ENCODE measurements at places on chromosomes 2 and 18.

DNA sequence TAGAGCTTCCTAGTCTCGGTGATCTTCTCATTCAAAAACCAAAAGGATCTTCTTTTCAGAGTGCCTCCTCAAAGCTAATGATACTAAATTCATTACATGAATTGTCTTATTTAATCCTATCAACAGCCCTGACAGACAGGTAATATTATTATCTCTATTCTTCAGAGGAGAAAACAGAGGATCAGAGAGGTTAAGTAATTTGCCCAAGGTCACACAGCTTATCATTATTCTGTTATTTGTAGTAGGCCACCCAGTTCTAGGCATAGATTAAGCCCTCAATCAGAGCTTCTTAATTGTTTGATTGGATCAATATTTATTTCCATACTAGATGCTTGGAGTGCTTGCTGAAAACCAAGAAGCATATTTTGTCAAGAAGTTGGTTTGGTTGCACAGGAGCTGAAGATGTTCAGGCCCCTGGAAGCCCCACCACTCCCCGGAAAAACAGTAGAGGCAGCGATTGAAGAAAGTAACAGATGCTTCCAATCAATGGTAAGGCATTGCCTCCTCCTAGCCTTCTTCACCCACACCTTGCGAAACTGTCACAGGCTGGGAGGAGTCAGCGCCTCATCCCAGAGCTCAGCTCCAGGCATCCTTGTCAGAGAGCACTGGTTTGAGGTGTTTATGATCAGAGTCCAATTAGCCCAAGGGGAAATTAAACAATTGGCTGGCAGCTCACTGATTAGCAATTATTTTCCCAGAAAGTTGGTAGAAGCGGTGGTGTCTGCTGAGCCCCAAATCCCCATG lies 487.2 kb downstream of the BCL11A start:
- DNase-seq, result no peak

GRCh38 chr2:41735006-41735405 lies 312.8 kb upstream of the PKDCC start:
- DNase-seq, result no peak

DNA sequence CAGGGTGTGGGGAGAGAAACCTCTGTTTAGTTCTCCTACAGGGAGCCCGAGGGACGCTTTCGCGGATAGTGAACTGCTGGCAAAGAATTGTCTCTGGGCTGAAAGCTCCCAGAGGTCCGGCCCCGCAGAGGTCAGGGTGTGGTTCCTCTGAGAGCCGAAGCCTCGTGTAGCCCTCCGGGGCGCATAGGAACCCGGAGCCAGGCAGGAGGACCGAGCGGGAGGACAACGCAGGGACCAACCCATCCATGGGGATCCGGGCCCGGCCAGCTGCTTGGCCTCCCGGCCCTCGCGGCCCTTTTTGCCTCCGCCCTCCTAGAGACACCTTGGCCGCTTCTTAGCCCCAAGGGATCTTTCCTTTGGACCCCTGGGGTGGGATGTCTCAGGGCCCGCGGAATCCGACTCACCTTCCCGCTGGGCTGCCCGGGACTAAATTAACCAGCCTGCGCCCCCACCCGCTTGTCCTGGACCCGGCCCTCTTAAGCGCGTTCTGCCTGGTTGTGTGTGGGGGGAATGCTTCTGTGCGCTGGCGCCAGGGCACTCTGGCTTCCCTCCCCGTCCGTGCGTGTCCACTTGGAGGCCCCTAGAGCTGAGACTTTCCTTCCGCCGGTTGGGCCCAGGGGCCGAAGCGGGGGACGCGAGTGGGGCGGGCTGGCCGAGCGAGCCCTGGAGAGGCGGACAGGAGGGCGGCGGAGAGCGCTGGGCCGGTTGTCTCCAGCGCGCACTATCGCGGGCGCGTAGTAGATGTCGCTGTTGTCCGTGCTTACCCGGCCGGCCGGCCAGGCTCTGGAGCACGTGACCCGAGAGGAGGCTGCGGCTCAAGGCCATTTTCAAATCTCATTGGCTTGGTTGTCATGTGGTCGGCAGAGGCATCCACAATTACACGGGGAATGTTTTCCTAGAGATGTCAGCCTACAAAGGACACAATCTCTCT lies at the start of gene HOXD10:
Gene HOXD10, plus strand, starts transcription at position 896 of the 931 bp plus-strand sequence. CDS start 56 bp downstream, outside the sequence.
- DNase-seq, result no peak

- no peak for DNase-seq
Observed at GRCh38 chr2:219179601-219180465, 1.8 kb downstream of the RETREG2 start.

- DNase-seq, result no peak
Observed at GRCh38 chr2:230552181-230552580, 136.2 kb downstream of the SP100 start.

- no peak for DNase-seq
Observed at GRCh38 chr2:74420006-74420405, 1.4 kb downstream of the C2orf81 start.

- no peak for DNase-seq
Observed at GRCh38 chr2:217166241-217166850, 306.5 kb upstream of the TNP1 start.

DNA sequence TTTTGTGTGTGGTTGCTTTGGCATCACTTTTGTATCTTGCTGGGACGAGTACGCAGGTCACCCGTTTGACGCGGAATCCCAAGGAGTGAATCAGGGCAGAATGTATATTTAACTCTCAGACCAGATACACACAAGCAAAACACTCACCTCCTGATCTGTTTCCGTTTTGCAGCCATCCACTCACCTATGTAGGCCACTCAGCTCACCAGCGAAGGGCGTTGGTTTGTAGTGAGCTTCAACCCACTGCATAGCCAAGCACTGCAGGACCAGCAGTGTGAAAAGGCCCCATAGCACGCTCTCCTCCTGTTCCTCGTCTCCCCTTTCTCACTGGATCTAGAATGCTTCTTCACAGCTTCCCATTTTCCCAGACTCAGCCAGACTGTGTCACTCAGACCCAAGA lies 58.3 kb downstream of the ZNF532 start:
- DNase-seq, result no peak

GRCh38 chr2:68050353-68050752 lies 12.5 kb downstream of the C1D start:
- DNase-seq, result no peak

DNA sequence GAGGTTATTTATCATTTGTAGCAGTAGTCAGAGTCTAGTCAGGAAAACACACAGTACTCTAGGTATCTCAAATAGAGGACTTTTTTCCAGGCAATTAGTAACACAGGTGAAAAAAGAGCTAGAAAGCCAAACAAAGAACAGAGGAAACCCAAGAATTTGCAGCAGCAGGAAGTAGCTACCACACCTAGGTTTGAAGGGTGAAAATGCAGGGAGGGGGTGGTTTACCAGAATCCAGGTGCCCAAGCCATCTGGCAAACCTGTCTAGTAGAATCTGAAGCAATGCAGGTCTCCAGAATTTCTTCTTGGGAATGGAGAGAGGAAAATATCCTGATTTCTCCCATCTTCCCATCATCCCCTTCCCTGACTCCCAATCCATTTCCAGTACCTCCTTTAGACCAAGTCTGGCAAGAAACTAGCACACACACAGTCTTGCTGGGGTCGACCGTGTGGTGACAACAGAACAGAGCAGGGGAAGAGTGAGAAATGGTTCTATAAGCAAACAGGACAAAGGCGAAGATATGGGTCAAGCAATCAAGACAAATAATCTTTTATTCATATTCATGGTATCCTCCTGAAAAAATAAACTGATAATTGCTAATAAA lies 231.9 kb upstream of the MMADHC start:
- no peak for DNase-seq

GRCh38 chr2:143132355-143132754 lies 3.1 kb downstream of the ARHGAP15 start:
- DNase-seq, result no peak

DNA sequence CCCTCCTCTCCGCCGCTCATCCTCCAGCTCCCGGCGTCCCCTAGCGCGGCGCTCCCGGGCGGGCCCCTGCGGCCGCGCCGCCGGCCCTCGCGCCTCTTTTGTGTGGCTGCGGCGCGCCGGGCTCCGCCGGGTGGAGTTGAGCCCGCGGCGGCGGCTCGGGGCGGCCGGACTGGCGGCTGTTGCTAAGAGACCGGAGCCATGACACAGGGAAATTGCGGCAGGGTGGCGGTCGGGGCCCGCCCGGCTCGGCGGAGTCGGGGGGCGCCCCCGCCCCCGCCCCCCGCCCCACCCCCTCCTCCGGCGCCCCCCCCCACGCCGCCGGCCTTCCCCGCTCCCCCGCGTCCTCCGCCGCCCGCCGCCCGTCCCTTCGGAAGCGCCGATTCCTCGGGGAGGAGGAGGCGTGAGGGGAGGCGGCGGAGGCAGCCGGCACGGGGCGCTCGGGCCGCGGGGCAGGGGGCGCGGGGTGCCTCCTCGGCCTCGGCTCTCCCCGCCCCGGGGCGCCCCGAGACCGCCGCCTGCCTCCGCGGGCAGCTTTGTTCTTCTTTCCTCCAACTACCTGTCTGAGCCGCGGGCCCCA lies at the start of gene TMEM200C:
Gene TMEM200C, minus strand, starts transcription at position 224 of the 577 bp plus-strand sequence. CDS start 3,459 bp downstream, outside the sequence.
- DNase-seq, result no peak

DNA sequence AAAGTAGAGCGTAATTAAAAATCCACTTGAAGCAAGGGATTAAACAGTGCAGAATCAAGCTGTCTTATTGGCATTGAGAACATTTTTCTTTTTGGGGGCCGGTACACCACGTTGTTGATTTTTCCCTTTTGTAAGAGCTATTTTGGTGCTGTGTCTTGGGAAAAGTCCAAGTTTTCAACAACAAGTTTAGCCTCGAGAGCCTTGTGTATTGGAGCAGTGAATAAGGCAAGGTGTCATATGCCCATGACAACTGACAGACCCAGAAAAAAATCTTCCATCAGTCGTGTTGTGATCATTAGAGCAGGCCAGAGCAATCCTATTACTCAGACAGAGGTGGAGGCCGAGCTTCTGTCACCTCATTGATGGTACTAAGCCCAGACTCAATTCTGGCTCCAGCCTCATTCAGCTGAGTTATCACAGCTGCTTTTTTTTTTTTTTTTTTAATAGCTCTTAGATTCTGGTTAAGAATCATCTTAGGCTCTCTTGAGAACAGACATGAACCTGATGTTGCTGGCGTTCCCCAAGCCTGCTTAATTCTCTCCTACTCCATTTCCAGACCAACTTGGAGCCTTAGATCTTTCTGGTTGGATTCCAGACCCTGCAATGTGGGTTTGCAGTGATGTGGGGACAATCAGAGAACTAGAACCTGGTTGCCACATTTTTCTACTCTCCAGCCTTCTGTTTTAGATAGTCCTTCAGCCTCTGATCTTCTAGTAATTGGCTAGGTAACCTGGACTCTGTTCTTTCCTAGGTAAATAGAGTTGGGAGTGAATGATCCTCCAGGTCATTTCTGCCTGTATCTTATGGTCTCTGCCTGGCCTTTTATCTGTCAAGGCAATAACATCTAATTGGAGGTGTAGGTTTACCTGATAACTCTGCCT lies 43.1 kb downstream of the MOGAT1 start:
- no peak for DNase-seq

- DNase-seq, result no peak
Observed at GRCh38 chr2:25222477-25223121, 54.2 kb upstream of the POMC start.

All from left lobe of liver (tissue), 2 donors.